ENCODE measurements at places on chromosomes 7 and 10.

- DNase-seq = no peak
These were observed 936 bp upstream of the TCERG1L start for GRCh38 chr10:131312478-131312836.

GRCh38 chr7:111787741-111788140 lies 225.4 kb upstream of the IMMP2L start:
- no peak for DNase-seq

DNA sequence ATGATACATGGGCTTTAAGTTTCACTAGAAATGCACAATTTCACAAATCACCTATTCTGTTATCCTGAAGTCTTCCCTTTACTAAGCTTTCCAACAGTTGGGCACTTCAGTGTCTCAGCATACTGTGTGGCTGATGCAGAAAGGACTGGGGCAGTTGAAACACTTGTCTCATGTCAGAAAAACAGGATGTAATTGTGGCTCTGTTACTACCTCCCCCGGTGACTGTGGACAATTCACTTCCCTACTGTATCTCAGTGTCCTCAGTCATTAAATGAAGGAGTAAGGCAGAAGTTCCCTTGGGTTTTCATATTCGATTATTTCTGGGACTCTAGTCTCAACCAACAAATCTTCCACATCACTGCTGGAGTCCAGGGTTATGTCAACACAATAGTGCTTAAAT lies 17.9 kb downstream of the ANKRD22 start:
- no peak for DNase-seq

GRCh38 chr7:2014391-2015241 lies 218.1 kb downstream of the MAD1L1 start:
- DNase-seq = no peak

DNA sequence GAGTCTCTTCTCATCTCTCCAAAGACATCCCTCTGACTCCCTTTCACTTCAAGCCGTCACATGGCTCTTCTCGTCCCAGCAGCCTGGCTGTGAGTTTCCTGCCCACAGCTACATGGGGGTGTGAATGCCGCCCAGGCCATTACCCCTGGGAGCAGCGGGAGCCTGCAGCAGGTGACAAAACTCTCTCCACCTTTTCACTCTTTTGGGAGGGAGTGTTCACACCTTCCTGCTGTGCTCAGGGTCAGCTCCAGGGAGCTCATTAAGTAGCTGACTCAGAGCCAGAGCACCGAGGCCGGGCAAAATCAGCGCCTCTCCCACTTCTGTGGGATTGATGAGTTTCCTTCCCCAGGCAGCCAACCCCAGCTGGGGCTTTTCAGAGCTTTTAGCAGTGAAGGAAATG lies 271.3 kb downstream of the TYW1 start:
- no peak for DNase-seq

GRCh38 chr7:27866828-27867672 lies 127.1 kb downstream of the TAX1BP1 start:
- no peak for DNase-seq

- DNase-seq = no peak
These were observed 241.7 kb downstream of the TMEM26 start for GRCh38 chr10:61211468-61211867.

GRCh38 chr10:103851261-103851660 lies 4.1 kb downstream of the SH3PXD2A start:
- DNase-seq = no peak

GRCh38 chr10:72250666-72251065 lies 23.1 kb upstream of the DDIT4 start:
- DNase-seq = no peak

DNA sequence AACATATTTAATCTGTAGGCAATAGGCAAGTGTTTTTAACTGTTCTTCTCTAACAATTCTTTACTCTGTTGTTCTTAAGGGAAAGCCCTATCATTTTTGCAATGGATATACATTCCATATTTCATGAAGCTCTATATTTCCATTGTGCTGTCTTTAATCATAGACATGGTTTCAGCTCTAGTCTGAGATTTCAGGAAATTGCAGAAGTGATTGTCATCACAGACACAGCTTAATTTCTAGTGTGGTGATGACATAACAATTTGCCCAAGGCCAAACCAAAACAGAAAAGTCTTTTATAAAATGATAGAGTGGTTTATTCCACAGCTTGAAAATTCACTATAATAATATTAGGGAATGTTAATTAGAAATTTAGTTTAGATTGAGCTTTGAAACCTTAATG lies 494.1 kb upstream of the SEMA3A start:
- no peak for DNase-seq

GRCh38 chr7:88111140-88111743 lies 108.6 kb downstream of the SRI start:
- no peak for DNase-seq

GRCh38 chr10:76902949-76903348 lies 734.7 kb downstream of the KCNMA1 start:
- no peak for DNase-seq

DNA sequence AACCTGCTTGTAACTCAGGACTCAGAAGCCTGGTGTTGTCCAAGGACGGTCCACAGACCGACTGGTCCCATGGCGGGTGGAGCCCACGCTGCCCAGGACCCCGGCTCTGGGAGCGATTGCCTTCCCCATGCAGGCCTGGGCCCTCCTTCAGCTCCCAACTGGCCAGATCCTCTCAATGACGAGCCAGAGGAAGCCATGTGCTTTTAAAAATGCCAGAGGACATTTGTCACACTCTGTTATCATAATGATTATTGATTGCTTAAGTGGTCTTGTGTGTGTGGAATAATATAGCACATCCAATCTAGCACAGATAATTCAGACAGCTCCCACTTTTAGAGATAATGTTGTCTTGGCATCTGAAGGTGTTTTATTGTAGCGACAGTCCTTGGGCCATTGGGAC lies 22.6 kb upstream of the OGDHL start:
- no peak for DNase-seq

GRCh38 chr7:20276705-20277472 lies 53.8 kb upstream of the ITGB8 start:
- DNase-seq = no peak

DNA sequence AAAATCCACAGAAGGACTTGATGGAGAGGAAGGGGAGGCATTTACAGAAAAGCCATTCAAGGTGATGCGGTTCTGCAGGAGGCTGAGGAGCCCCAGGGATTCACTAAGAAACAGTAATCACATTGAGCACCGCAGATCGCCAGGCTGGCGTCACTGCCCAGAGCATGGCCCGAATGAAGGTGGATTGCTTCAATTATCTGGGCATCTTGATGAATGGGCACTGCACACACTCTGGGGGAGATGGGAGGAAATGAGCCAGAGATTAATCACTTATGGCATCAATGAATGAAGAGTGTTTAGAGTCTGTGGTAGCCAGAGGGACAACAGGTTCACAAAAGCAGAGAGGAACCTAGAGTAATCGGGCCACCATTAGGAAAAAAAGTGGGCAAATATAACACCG lies 292.1 kb downstream of the ZEB1 start:
- no peak for DNase-seq

- DNase-seq = no peak
These were observed 73.7 kb downstream of the CTBP2 start for GRCh38 chr10:125086691-125087090.

GRCh38 chr10:113692271-113692670 lies 12.6 kb downstream of the CASP7 start:
- DNase-seq = no peak

DNA sequence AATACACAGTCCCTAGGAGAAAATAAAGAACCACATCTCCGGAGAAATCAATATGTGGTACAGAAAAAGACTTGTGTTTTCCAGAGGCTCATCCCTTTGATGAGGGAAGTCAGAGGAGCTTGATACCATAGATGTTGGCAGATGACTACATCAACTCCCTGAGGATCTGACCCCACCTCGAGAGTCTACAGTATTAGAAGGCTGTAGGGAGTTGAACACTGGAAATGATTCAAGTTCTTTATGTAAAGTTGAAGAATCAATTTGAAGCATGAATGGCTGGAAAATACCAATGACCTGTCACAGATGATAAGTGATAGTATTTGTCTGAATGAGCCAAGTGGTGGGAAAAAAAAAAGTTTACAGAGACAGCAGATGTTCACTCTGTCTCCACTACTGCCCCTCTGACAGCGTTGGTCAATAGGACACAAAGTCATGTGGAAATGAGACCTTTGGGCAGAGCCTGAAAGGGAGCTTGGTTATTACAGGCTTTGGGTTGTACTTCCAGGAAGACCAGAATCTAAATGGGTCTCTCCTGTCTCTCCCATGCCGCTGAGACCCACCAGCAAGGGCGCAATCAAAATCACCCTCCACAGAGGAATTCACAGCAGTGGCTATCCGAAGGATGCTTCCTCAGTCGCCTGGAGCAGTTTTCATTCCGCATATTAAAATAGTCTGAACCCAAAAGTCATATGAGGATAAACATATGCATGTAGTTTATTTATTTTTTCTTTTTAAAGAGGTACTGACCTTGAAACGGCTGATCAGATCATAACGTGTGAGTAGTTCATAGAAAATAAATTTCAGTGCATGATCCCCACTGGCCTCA lies 185.7 kb downstream of the PPP1R17 start:
- DNase-seq = no peak

- DNase-seq = no peak
These were observed 489.1 kb downstream of the SUGCT start for GRCh38 chr7:40623863-40624262.

Measured in activated CD8-positive, alpha-beta memory T cell treated with anti-CD3 and anti-CD28 coated beads for 4 hours (primary cell).